ENCODE measurements at places on chromosomes 1 and 21.

DNA sequence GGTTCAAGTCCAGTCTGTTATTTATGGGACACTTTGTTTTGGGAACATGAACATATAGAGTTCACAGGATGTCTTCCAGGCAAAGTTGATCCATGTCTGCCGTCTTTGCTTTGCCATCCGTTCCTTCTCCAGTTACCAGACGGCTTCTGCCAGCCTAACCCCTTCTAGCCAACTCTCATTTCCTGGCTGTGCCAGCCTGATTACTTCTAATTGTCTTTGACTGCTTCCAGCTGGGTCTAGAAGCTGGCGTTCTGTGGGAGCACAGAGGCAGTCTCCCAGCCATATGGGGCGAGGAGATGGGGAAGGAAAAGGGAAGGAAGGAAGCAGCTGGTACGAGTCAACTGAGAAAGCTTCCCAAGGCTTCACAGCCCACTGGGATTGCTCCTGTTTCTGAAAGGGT lies 3.1 kb upstream of the HUNK start:
- no peak for DNase-seq

GRCh38 chr1:96968541-96968940 lies 247.0 kb downstream of the PTBP2 start:
- DNase-seq: no peak

GRCh38 chr1:174791863-174792262 lies 207.9 kb upstream of the CACYBP start:
- DNase-seq: no peak

DNA sequence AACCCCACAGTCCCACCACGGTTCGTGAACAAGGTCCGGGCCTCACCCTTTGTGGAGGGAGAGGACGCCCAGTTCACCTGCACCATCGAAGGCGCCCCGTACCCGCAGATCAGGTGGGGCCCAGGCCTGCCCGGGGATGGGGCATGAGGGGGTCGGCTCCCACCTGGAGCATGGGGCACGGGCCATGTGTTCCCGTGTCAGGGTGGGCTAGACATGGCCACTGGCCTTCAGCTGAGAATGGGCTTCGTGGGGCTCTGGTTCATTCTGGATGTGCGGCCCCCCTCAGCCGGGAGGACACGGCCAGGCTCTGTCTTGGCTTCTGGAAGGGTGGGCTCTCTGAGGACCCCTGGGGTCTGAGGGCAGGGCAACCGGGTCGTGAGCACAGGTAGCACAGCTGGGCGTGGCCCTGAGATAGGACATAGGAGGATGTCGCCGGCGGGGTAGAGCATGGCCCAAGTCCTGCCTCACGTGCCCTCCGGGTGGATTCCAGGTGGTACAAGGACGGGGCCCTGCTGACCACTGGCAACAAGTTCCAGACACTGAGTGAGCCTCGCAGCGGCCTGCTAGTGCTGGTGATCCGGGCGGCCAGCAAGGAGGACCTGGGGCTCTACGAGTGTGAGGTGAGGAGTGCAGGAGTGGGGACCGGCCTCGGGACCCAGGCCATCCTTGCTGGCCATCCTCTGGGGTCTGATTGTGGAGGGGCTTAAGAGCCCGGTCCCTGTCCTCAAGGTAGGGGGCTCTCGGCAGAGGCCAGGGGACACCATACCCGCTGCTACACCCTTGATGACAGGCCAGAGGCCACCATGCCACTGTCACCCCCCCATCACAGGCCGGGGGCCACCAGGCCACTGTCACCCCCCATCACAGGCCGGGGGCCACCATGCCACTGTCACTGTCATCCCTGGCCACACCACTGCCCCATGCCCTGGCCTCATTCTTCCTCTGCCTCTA lies 55.5 kb downstream of the TRIM11 start:
- DNase-seq: no peak

DNA sequence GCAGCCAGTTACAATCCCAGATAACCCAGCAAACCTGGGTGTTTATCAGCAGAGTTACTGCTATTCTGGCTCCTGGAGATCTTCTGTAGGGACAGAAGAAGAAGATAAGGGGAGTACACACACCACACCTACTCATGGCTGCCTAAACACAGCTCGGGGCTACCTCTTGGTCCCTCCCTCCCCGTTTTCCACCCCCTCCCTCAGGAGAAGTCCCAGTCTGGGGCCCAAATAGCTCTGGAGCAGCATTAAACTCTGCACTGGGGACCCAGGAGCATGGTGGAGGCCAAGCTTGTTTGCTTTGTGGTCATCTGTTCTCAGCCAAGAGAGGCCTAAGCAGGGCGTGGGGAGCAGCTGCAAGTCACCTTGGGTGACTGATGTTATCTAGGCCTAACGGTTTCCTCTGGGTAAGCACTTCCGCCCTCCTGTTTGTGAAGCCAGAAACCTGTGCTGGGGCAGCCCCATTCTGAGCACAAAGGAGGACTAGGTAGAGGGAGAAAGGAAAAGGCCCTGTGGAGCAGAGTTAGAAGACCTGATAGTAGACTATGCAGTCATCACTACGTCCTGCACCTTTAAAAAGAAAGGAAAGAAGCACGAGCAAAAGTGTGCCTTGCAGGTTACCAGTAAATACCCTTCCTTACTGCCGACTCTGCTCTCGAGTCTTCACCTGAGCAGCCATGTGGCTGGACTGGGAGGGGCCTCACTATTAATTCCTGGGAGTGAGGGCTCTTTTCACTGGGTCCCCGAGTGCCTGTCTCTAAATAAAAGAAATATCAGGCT lies 2.0 kb upstream of the RCSD1 start:
- peak; percentile 71 for DNase-seq

DNA sequence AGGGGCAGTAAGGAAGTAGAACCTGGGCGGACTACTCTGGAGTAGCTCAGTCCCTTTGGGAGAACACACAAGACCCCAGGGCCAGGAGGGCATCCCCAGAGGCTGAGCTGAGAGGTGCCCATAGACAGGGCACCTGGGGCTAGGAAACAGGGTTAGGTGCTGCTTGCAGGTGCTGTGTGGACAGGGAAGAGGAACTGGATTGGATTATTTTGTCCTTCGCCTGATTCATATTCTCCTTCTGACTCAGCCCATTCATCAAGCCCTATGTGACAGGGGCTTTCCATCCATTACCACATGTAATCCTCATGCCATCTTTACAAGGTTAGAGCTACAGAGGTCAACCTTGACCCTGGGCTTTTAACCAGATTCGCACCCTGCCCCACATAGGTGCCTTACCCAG lies 183.9 kb downstream of the C1orf94 start:
- DNase-seq: no peak

DNA sequence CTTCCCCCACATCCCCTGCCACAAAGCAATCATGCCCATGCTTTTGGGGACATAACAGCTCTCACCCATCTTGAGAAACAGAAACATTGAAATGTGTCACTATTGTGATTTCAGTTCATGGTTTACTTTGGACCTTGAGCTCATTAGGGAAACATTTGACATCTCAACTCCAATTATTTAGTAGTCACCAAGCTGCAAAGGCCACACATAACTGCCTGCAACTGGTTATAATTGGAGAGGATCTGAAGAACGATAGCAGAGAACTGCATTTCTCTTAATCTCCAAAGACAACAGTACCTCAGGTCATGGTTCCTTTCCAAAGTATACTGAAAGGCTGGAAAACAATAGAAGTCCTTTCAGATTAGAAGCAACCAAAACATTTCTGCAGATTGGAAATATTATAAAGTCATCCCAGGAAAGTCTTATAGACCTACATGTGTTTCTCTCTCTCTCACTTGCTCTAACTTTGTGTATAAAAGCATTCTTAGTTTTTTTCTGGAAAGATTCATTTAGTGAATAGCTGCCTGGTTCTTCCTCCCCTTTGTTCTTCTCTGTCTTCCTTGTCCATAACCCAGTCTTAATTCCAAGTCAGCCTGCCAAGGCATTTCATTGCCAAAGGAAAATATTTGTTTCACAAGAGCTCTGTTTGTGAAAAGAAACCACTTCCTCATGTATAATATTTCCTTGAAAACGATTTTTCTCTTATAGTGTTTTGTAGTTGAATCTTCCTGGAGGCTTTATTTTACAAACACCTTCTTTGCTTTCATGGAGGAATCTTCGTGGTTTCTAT lies 426.8 kb downstream of the ADGRL2 start:
- DNase-seq: no peak

DNA sequence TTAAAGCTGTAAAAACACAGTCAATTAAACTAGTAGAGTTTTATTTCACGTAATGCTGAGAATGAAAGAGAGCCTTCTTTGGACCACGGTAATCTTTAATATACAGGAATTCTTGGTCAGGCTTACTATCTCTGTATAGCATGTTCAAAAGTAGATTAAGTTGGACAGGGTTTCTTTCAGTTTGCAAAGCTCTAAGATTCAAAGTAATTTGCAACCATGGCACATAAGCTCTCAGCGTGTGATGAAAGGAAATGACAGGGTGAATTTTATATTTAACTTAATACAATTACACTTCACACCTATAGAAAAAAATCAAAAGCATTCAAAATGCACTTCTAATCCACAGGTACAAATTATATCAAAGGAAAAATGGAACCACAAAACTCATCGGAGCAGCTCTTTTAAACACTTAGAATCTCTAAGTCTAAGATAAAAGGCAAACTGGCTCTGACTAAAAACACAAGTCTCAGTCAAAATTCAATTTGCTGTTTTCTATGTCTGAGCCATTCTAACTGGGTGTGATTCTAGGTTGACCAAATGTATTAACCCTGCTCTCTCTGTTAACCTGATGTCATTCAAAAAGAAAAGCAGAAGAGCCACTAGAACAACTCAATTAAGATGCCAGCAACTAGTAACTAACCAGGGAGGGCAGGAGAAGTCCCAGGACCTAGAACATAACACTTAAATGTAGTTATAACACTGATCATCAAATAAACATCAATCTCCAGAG lies 147.7 kb downstream of the RERE start:
- DNase-seq: no peak

- no peak for DNase-seq
Measured at GRCh38 chr1:38585460-38585859, 274.1 kb downstream of the RRAGC start.

GRCh38 chr1:148388260-148389026 lies 94.7 kb downstream of the PPIAL4G start:
- peak; percentile 92 for DNase-seq

GRCh38 chr1:6111571-6111970 lies 65.9 kb downstream of the KCNAB2 start:
- DNase-seq: no peak

GRCh38 chr1:185500001-185500626 lies 183.1 kb upstream of the IVNS1ABP start:
- DNase-seq: no peak

DNA sequence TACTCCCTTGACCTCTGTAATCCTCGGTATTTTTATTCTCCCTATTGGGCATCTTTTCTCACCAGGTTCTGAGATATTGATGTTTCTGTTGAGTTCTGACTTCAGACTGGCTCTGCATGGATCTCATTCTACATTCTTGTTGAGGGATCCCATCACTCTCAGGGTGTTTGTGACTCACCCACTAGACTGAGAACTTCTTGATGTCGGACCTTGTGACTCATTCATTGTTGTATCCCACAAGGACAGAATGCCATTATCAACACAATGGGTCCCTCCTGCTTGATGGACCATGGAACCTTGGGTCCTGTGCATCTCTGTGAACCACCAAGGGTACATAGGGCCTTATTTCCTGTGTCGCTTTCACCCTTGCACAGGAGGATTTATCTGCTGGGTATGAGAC lies 174.1 kb downstream of the PBX1 start:
- DNase-seq: no peak
